ENCODE measurements at places on chromosomes 7 and 10.

DNA sequence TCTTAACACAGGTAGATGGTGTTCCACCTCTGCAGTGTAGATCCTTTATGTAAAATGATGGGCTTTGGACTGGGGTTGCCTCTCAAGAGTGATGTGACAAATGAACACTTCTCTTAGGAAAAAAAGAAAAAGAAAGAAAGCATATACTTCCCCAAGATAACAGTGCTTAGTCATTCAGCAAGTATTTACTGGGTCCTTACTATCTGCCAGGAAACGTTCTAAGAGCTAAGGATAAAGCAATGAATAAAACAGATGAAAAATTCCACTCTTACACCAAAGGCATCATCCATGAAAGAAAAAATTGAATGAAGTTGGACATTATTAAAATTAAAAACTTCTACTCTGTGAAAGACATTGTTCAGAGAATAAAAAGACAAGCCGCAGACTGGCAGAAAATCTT is 177.3 kb downstream of the C7orf25 start:
- DNase-seq = no peak

DNA sequence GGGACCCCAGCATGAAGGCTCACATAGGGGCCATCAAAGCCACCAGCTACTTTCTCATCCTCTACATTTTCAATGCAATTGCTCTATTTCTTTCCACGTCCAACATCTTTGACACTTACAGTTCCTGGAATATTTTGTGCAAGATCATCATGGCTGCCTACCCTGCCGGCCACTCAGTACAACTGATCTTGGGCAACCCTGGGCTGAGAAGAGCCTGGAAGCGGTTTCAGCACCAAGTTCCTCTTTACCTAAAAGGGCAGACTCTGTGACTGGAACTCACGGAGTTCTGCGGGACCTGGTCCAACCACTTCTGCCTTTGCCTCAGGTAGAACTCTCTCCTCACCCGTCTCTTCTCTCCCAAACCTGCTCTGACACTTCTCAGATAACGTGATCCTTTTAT is 945 bp downstream of the TAS2R40 start:
- DNase-seq = peak; percentile 59

- DNase-seq = no peak
Measured at GRCh38 chr7:98836811-98837629, 32.8 kb downstream of the TMEM130 start.

GRCh38 chr7:30139836-30140384 is 5.1 kb downstream of the MTURN start:
- DNase-seq = no peak

GRCh38 chr7:149874644-149875028 is 867 bp downstream of the ATP6V0E2 start:
- no peak for DNase-seq

GRCh38 chr7:73433924-73434700 is 534 bp downstream of the FZD9 start:
- no peak for DNase-seq

DNA sequence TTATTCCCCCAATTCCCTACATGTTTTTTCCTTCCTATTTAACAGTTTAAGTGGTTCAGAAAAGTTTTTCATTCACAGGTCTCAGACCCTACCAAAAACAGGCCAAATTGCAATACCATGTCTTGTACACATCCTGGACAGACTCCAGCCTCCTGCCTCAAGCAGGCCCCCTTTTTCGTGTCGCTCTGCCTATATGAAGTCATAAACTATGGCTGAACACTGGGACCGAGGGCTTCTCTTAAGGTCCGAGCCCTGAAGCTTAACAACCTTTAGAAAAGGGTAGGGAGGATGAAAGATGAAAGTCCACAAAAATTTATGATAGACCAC is 1.4 kb downstream of the FBXW4 start:
- DNase-seq = no peak

DNA sequence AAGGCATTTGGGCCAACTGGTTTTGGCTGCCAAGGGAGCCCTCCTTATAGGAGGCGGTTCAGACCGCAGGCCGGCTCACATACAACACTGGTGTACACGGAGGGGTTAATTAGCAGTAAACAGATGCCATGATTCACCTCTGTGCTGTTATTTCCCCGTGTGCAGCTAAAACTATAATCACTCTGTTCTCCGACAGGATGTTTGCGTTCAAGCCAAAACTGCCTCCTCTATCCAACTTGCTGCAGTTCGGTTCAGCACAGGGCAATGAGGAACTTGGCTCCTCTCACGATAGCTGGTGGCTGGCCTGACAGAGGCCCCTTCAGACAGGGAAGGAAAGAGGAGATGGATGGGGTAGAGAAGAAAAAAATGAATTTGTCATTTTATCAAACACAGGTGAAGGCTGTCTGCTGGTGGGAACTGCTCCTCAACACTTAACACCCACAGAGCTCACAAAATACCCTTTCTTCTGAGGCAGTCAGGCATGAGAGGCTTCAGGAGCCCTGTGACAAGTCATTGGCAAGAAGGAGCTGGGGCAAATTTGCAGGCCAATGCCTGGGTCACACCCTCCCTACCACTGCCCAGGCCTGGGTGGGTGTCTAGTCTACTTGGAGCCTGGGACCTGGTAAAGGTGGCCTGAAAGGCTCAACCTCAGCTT is 24.0 kb downstream of the KCNMA1 start:
- no peak for DNase-seq

- no peak for DNase-seq
Measured at GRCh38 chr10:10776363-10776762, 241.3 kb upstream of the CELF2 start.

DNA sequence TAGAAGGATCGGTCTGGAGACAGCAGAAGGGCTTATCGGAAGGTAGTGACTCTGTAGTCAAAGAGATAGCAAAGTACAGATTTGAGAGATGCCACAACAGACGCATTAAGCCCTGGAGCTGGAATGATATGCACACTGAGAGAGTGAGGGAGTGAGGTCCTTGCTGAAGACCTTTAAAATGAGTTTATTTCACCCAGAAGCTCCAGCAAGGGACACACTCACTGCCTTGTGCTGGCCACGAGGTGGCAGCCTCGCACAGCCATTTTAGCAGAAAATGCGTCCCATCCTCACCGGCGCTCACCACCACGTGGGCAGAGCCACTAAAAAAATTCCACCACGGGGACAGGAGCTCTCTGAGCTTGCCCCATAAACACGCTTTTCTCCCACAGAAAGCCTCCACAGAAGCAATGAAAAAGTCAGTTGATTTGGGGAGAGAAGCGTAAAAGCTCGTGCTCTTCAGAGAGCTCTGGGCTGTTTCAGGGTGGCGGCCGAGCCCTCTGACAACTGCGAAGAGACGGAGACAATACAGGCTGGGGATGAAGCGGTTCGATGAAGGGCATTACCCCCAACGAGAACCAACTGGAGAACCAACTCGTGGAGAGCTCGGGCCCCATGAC is 163.0 kb upstream of the KLF14 start:
- peak; percentile 79 for DNase-seq

DNA sequence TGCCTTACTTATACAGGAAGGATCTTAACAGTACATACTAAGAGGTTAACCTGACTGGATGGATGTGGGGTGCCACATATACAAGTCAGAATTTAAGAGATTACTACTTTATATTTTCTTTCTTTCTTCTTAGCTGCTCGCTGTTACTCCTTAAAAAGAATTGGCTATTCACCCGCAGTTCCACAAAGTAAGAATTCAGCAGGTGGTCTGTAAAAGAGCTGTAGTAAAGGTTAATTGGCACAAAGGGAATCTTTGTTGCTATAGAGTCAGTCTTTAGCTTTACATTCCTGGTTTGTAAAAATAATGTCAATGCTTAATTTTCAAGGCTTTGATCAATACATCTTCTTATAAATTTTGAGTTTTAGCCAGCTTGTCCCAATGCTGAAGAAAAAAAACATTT is 43.2 kb downstream of the RALA start:
- no peak for DNase-seq

- DNase-seq = no peak
Measured at GRCh38 chr10:59805014-59805413, 51.8 kb upstream of the MRLN start.

DNA sequence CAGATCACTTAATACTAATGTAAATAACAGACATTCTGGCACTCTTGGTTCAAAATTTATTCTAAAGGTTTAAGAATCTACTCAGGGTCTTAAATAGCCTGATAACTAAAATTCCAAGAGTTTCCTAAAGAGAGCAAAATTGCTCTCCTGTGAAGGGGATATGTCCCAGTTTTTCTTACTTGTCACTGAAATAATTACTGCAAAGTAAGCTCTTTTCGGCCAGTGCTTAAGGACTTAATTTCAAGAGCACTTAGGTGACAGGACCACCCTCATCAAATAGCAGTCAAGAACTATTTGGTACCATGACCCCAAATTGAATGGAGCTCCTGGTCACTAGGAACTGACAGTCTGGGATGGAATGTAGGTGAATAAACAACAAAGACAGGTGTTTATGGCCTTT is 1.8 kb upstream of the IMMP2L start:
- DNase-seq = no peak

- DNase-seq = no peak
Measured at GRCh38 chr7:3488829-3489228, 187.8 kb downstream of the SDK1 start.

DNA sequence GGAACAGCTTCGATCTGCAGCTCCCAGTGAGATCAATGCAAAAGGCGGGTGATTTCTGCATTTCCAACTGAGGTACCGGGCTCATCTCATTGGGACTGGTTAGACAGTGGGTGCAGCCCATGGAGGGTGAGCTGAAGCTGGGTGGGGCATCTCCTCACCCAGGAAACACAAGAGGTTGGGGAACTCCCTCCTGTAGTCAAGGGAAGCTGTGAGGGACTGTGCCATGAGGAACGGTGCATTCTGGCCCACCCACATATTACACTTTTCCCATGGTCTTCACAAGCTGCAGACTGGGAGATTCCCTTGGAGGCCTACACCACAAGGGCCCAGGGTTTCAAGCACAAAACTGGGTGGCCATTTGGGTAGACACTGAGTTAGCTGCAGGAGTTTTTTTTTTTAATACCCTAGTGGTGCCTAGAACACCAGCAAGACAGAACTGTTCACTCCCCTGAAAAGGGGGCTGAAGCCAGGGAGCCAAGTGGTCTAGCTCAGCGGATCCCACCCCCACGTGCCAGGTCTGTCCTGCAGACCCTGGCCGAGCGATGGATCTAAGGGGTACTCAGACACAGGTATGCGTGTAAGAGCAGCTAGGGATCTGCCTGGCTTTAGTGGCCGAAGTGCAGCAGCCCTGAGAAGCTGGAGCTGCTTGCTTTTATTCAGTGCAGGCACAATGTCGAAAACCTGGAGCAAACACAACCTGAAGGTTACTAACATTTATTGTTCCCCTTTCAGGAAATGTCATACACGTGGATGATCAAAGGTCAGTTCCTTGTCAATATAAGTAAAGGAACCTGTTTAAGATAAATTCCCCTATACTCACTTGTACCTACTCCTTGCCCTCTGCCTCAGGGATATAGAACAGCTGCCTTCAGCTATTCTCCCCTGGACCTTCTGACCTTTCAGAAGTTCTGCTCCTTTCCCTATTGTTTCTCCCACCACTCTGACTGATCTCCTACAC is 3.1 kb upstream of the SAMD9 start:
- DNase-seq = no peak

DNA sequence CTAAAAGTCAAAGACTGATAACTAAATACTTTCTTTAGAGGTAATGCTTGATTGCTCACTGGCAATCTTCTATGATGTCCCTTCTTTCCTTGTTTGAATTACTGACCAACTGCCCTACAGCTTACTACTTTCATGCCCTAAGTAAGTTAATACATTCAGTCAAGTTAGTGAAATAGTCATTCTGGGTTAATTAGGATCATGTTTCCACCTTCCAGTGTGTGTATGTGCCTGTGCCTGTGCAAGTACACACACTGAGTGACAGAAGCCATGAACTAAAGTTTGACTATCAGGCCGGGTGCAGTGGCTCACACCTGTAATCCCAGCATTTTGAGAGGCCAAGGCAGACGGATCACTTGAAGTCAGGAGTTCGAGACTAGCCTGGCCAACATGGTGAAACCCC is 187.9 kb downstream of the CACNA2D1 start:
- no peak for DNase-seq

GRCh38 chr7:15967121-15967520 is 280.6 kb upstream of the MEOX2 start:
- no peak for DNase-seq

DNA sequence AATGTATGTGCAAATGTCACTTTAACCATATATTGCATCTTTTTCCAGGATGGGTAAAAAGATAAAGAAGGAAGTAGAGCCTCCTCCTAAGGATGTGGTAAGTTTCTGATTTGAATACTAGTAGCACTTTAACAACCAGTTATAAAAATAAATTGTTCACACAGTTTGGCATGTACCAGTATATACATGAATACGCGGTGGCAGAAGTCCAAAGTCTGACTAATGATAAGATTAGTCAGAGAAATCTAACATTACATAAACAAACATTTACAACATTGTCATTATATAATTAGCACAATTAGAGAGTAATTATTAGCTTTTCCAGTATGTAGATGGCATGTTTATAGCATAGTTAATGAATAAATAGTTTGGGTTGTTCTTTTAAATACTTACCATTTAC is 4.1 kb downstream of the ARMC3 start:
- DNase-seq = no peak

DNA sequence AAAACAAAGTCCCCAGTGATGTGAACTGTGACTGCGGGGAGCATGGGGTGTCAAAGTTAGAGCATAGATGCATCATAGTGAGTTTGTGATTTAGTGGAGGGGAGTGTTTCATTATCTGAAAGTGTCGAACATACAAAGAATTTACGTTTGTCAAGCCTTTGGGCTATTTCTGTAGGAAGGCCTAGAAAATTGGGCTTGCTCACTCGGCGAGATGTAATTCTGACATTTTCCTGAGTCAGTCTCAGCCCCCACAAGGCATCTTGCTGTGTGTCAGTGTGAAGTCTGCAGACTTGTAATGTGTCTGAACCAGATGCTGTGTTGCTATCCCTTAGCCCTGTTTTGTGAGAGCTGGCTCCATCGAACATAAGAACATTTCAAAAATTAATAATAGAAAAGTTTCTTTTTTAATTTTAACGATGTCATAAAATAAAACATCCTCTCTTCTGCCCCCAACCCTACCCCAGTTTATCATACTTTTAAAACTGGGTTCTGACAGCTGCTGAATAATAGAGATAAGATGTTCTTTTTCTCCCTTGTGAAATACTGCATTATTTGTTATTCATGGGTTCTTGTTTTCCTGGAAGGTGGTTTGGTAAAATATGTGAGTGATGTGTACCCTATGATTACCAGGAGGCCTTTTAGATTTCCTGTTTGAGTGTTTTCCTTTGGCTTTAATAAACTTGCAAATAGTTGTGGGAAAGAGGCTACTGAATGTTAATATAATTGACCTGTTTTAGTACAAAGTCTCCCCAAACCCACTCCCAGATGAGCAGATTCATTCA is 207.4 kb downstream of the GPR158 start:
- no peak for DNase-seq

DNA sequence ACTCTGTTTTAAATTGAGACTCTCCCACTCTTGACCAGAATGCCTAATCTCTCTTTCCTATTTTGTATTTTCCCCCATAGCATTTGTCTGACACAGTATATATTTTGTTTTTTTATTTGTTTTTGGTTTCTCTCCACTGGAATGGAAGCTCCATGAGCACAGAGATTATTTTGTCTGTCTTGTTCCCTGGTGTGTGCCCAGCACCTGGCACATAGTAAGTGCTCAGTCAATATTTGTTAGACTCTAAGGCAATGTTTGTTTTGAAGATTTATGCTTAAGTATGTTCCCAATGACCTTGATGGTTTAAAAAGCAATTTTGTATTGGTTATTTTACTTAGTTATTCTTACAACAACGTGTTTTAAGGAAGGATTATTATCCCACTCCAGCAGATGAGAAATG is 201.8 kb downstream of the DYNC1I1 start:
- DNase-seq = no peak
